Mesenteric fat pad (tissue), 1 donor: ENCODE measurements at places on chromosomes 1 and 21.

DNA sequence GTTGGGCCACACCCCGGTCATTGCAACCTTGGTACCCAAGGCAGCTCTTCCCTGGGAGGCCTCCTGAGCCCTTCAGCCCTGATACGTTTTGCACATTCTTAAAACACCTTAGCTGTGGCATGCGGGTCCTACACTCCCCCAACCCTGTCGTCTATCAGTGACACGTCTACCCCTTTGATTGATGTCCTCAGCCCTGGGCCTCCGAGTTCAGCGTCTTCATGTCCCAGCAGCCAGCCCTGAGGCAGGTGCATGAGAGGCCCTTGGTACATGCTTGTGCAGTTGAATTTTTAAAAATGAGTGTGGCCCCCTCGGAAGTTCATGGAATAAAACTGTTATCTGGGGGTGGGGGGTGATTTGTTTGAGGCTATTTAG lies 38.9 kb upstream of the ADARB1 start:
- DNase-seq = no peak

GRCh38 chr1:99751877-99752504 lies 14.4 kb downstream of the FRRS1 start:
- no peak for DNase-seq

- DNase-seq = no peak
Observed at GRCh38 chr1:173395762-173396161, 81.4 kb upstream of the PRDX6 start.

GRCh38 chr1:44688760-44689446 lies 14.4 kb downstream of the ARMH1 start:
- no peak for DNase-seq

DNA sequence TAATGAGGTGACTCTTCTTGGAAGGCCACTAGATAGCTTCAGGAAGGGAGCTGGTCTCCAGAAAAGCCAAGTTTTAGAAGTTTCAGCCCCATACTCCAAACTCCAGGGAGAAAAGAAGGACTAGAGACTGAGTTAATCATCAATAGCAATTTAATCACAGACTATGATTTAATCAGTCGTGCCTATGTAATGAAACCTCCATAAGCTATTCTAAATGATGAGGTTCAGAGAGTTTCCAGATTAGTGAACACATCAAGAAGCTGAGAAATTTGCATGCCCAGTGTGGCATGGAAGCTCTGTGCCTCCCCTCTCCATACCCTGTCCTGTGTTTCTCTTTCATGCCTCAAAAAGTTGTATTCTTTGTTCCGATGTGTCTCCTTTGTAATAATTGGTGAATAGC lies 49.2 kb upstream of the CCDC190 start:
- DNase-seq = no peak

GRCh38 chr1:216723274-216723780 lies at the start of gene ESRRG:
Gene ESRRG (minus strand): TSS chr1:216723429. CDS start chr1:216723299, 130 bp downstream.
- no peak for DNase-seq

DNA sequence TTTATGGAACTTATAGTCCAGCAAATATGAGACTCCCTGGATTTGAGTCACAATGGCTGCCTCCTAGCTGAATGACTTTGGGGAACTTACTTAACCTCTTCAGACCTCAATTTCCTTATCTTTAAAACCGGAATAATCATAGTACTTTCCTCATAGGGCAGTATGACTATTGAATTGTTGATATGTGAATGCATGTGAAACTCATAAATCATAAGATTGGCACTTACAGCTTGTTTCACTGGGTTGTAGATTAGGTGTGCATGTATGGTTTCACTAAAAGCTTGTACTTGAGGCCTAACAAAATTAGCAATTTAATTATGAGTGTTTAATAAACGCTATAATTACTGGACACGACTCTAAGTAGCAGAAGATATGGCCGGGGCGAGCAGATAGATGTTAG lies 72.5 kb downstream of the ST6GALNAC5 start:
- no peak for DNase-seq

GRCh38 chr1:220385158-220385557 lies 112.9 kb upstream of the RAB3GAP2 start:
- DNase-seq = no peak

GRCh38 chr1:11456965-11457364 lies 22.0 kb upstream of the DISP3 start:
- DNase-seq = no peak

DNA sequence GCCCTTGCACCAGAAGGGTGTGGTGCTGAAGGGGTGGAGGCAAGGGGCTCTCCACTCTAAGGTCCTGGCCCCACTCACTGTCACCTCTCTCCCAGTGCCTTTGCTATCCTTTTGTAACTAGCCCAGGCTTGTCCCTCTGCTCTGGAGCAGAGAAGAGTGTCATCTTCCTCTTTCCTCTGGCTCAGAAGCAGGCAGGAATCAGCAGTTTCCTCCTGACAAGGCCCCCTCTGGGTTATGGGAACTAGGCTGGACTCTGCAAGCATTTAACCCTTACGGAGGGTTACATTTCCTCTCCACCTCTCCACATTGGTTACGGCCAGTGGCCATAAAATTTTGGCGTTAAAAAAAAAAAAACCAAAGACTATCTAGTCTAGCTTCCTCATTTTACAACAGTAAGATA lies 30.4 kb downstream of the PLXNA2 start:
- no peak for DNase-seq

GRCh38 chr1:42657201-42657600 lies 1.0 kb upstream of the PPIH start:
- DNase-seq = no peak

GRCh38 chr1:92486251-92487077 lies at the start of gene GFI1:
Gene GFI1 (minus strand): TSS chr1:92486925. CDS start chr1:92483487, 3,438 bp downstream.
- DNase-seq = no peak

DNA sequence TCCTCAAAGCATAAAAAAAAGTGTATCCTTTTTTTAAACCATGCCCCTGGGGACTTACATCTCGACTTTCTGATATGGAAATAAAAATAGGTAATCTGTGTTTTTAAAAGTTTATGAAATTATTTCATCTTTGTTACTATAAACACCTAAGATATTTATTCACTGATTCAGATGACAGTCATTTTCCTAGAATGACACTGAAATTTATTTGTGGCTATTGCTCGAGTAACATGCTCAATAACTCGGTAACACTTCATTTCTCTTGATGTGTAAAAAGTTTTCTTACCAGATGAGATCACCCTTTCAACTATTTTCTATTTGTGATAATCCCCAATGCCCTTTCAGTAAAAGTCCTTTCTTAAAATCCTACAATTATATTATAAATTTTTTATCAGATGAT lies 495.8 kb downstream of the TTLL7 start:
- no peak for DNase-seq

DNA sequence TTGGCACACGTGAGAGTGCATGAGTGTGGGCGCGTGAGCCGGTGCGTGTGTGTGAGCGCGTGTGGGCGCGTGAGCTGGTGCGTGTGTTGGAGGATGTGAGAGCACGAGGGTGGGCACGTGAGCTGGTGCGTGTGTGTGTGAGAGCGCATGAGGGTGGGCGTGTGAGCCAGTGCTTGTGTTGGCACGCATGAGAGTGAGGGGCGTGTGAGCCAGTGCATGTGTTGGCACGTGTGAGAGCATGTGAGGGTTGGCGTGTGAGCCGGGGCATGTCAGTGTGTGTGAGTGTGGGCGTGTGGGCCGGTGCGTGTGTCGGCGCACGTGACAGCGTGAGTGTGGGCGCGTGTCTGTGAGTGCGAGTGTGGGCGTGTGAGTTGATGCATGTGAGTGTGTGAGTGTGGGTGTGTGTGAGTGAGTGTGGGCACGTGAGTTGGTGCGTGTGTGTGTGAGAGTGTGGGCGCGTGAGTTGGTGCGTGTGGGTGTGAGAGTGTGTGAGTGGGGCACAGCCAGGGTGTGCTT lies 45.7 kb upstream of the ARHGEF16 start:
- DNase-seq = no peak

- DNase-seq = no peak
Observed at GRCh38 chr1:190169311-190170067, 308.2 kb downstream of the BRINP3 start.

GRCh38 chr1:16143566-16144324 lies 12.1 kb downstream of the EPHA2 start:
- DNase-seq = no peak

DNA sequence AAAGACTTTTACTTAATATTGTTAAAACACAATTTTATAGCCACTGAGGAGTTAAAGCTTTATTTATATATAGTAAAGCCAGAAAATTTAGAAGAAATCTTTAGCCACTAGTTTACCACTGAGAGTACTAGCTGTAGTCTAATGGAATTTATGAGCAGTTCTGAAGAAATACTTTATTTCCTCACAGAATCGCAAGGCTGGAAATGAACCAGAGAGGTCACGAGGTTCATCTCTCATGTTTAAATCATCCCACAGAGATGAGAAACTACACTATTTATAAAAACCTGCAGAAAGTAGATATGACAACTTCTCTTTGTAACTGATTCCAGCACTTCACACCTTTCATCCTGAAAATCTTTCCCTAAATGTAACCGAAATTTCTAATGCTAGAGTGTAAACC lies 26.0 kb downstream of the ADGRL4 start:
- no peak for DNase-seq

GRCh38 chr1:236944556-236944955 lies 59.7 kb downstream of the MT1HL1 start:
- no peak for DNase-seq

- DNase-seq = no peak
Observed at GRCh38 chr1:111648806-111649205, 29.2 kb downstream of the RAP1A start.

DNA sequence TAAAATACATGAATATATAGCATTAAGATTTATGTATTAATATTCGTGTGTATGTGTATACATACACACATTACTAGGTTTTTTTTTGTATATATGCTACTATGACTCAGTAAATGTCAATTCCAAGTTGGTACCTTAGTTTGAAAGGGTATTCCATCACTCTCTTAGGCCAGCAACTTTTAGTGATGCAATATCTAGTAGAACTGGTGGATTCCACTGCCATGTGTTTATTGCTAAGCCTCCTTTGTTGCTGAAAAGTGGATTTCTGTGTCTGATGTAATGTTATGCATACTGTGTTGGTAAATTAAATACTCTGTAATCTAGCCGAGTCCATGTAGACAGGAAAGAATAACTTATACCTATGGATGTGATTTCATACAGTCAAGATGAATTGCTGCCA lies 16.9 kb upstream of the COL11A1 start:
- DNase-seq = no peak

DNA sequence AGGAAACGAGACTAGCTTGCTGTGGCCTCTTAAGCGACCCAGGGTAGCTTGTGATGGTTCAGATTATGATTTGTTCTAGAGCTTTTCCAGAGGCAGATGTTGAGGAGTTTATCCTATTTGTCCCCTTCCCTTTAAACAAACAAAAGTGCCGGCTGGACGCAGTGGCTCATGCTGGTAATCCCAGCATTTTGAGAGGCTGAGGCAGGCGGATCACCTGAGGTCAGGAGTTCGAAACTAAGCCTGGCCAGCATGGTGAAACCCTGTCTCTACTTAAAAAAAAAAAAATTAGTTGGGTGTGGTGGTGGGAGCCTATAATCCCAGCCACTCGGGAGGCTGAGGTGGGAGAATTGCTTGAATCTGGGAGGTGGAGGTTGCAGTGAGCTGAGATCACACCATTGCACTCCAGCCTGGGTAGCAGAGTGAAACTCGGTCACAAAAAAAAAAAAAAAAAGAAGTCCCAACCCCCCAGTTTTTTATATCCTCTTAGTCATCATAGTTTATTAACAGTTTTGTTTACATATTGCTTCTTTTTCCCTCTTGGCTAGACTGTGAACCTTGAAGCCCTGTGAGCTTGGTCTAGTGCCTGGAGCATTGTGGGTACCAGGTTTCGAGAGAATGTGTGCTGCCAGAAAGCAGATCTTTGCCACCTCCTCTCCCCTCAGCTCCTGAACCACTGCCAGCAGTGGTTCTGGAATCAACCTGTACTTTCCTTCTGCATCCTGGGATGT lies 29.8 kb downstream of the MAPKAPK2 start:
- no peak for DNase-seq

- no peak for DNase-seq
Observed at GRCh38 chr1:200911361-200911760, 16.7 kb downstream of the INAVA start.

GRCh38 chr1:51421964-51422363 lies 91.6 kb upstream of the TTC39A start:
- no peak for DNase-seq

GRCh38 chr21:43206231-43207042 lies 37.6 kb downstream of the CRYAA start:
- peak; percentile 49 for DNase-seq

DNA sequence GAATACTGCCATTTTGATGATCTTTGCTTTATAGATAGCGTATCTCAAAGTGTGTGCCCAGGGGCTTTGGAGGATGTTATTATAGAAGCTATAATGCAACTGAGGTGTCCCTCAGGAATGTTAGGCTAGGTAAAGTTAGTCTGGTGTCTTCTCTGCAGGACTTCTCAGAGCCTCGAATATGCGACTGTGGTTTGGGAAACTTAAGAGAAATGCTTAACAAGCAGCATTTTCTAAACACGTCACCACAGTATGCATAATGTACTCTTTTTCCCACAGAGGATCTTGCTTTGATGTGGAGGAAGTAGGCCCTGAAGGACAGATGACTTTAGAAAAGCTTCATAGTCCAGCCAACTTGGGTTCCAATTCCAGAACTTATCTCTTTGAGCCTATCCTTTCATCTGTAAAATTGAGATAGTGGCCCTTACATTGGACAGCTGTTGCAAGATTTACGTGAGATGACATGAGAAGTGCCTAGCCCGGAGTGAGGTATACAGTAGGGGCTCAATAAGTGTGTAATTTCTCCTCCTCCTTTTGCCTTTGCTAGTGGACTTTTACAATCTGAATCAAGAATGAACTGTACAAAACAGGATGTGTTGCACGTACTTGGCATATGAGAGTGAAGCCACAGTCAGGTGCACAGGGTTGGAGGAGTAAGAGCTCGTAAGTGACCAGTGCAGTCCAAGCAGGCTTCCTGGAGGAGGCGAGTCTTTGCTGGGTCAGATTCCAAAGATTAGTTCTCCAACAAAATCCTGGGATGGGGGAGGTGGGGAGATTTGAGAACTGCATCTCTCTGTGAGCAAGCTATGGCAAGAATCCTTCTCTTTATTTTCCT lies 29.7 kb upstream of the TRABD2B start:
- DNase-seq = peak; percentile 35

- no peak for DNase-seq
Observed at GRCh38 chr1:172360511-172360910, 60.0 kb upstream of the C1orf105 start.

DNA sequence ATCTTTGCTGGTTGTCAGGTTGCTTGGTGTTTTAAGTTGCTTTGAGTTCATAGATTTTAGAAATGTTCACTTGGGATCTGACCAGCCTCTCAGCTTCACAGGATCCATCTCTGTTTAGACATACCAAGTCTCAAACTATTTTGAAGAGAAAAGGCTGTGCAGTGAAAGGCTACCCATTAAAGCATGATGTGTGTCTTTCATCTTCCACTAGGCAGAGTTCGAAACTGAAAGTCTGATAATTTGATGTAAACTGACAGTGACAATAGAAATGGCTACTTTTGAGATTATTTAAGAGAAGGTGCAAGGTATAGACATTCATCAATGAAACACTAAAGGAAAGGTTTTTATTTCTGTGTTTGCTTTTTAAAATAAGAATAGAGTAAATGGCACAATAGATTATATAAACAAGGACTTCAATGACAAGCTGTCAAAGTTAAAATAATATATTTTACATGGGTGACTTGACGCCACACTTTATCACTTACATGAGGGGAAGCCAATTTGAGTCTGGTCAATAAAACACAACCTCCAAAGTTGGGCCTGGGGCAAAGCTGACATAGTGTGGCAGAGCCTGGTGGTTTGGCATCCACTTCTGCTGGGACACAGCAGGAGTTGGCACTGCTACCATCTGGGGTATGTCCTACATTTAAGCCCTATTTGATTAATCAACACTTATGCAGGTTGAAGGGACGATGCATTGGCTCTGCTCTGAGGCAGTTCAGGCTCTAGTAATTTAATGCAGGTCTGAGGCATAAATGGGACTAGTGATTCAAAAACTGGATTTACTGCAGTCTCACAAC lies 197.7 kb downstream of the CRB1 start:
- DNase-seq = no peak
